ENCODE measurements at places on chromosomes 2 and 18. TPM values are rescaled to one million over a fixed set of nuclear protein-coding genes. Genes with fewer than 3 reads are reported as not detected.

WDPCP gene
- 14.1 TPM for total RNA-seq

FOXI3 gene
- 0.22 TPM for total RNA-seq

PKDCC gene
- 22.5 TPM for total RNA-seq

IKZF2 gene
- total RNA-seq: 6.7 TPM

EDAR gene
- total RNA-seq: 0.15 TPM

RAB27B gene
- 3.5 TPM for total RNA-seq

HOXD12 gene
- 0.33 TPM for total RNA-seq

TIA1 gene
- 179 TPM for total RNA-seq

GRP gene
- not detected for total RNA-seq

MOCOS gene
- 1.4 TPM for total RNA-seq

DNA sequence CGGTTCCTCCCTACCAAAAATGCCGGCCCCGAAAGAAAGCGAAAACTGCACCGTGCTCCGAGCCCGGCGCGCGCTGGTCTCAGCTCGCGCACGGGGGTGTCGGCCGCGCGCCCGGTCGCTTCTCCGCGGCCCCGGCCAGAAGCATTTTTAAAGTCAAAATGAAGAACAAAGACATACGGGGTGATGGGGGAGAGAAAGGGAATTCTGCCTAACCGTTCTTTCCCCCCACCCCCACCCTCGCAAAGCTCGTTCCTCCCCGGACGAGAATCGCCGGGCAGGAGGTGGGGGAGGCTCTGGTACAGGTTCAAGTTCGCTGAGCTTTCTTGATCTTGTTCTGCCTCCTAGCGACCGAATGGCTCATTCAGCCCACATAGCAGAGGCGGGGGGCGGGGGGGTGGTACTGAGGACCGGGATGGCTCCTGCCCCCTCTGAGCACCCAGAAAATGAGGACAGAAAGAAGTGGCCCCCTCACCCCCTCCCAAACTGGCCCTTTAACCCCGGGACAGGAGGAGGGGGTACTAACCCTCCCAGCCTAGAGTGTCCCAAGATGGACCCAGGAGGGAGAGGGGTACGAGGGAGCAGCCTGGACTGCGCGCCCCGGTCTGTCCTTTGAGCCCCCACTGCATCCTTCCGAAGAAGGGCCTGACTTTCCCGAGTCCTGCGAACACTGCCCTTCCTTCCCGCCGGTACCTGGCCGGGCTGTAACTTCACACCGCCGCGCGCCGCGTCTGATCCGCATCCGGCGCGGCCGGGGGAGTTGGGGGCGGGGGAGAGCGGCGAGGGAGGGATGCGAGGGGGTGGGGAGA lies 3.1 kb downstream of the BCL11A start:
- ATAC-seq: peak; percentile 58

DNA sequence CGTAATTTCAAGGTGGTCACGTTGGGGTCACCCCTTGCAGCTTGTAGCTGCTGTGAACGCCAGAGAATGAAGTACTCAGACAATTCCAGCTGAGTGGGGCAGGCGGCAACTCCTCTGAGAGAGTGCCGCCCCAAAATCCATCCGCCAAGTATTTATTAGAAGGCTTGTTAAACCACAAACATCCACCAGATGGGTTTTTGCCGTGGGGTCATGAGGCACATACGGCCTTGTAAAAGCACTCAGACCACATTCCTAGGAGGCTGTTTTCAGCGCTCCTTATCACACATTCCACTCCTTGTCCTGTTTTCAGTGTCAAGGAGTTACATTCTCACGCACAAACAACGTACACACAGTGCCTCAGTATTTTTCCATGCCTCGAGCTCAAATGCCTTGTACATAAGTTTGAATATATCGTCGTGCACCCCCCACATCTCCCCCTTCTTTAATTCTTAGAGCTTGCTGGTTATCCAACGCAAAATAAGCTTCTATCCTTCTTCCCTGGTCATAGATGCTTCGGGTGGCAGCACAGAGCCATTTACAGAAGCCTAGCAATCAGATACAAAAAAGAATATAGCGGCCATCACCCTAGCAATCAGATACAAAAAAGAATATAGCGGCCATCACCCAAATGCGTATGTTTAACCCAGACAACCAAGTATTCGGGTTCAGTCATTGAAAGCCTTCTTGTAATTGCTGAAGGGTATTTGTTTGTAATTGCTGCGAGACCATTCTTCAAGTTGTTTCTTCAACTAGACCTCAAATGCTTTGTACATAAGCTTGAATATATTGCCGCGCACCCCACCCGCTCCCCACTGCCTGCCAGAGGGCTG lies 7.3 kb downstream of the ALPP start:
- ATAC-seq: no peak

- no peak for ATAC-seq
These were observed 57.9 kb downstream of the DCDC2C start for GRCh38 chr2:3761272-3761671.

GRCh38 chr18:35580701-35581539 lies 620 bp upstream of the GALNT1 start:
- ATAC-seq: peak; percentile 78

DNA sequence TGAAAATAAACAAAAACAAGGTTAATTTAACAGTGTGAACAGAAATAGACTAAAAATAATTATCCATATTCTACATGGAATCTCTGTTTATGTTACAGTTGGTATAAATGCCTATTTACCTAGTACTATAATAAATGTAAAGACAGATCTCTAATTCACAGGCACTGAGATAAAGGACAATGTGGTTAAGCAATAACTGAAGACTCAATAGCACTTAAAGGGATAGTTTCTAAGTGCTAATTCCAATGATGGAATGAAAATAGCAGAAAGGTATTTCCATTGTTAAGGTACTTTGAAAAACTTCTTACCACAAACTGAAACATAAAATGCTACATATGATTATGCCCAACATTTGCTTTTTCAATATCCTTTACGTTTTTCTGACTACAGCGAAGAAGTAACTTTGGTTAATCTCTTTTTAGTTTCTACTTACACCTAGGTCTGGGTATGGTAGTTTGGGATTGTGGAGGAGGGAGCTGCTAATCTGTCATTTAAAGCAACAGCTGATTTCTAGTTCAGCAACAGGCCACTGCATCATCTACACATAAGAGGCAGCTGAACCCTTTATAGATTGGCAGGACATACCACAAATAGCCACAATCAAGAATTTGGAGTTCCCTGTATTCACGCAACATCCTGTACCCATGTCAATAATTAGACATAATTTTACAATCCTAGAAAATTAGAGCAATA lies 27.2 kb downstream of the MAP4K3 start:
- ATAC-seq: no peak

GRCh38 chr18:48095726-48096125 lies 165.3 kb upstream of the SMAD2 start:
- no peak for ATAC-seq

DNA sequence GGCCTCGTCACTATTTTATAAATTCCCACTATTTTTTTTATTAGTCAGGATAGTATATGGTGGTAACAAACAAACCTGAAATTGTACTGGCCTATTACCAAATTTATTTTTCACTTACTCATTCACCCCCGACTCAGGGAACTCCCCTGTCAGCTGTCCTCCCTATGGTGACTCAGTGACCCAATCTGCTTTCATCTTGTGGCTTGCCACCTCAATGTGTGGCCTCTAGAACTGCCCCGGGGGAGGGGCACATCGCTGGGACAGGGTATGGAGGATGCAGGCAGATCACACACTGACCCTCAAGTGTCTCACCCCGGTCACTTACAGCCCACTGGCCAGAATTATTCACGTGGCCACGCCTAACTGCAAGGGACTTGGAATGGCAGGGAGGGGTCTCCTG lies 71.6 kb downstream of the ACTR2 start:
- ATAC-seq: no peak

DNA sequence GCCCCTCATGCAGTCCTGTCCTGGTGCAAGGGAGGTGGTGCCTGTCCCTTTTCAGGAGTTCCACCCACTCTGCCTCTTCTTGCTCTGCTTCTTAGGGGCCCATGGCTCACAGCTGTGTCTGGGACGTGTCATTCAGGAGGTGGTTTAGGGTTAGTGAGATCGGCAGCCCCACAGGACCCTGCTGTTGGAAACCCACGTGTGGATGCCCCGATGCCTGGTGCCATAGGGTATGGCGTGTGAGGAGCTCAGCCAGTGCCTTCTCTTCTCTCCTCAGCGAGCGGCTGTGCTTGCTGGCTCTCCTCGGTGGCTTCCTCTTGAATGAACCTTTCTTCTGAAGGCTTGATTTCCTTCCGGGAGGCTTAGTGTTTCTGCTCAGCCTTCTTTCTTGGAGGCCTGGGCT lies 55.2 kb downstream of the LDLRAD4 start:
- ATAC-seq: no peak

GRCh38 chr2:235498946-235499812 lies 5.3 kb downstream of the AGAP1 start:
- ATAC-seq: no peak

DNA sequence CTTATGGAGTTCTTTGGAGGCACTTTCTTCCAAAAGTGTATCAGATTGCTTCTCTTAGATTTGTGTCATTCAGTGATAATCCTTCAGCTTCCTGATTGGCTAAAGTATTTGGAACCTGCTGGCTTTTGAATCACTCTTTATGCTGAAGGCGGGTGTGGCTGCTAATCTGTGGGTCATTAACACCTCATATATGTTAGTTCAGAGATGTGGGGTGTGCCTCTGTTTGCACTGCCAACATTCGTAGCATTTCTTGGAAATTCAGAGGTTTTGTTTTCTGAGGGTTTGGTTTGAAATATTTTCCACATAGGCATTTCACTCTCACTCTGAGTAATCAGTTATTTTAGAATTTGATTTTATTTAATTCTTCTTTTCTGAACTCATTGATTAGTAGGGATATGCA lies 1604.4 kb upstream of the ACVR2A start:
- ATAC-seq: peak; percentile 95

GRCh38 chr2:97851172-97851571 lies 137.8 kb downstream of the ZAP70 start:
- ATAC-seq: no peak

DNA sequence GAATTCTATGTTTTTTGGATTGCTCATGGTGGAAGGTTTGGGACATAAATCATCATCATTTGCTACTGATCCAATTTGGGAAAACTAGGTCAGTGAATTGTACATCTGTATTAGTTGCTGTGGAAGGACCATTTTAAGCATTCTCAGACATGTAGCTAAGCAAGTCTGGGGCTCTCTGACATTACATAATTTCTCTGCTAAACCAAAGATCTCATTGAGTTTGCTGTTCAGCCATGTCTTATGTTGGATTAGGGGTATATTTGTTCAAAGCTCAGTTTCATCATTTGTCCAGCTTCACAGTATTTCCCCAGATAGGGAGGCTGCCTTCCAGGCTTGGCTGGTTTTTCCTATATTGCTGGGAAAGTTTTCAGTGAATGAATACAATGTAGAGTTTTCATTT lies 399.7 kb downstream of the MTX2 start:
- peak; percentile 31 for ATAC-seq

GRCh38 chr2:60554074-60554645 lies 706 bp upstream of the BCL11A start:
- peak; percentile 22 for ATAC-seq

GRCh38 chr18:37598966-37599896 lies 33.6 kb upstream of the CELF4 start:
- no peak for ATAC-seq

- ATAC-seq: peak; percentile 70
These were observed 7.0 kb downstream of the FAM228A start for GRCh38 chr2:24181849-24182248.

DNA sequence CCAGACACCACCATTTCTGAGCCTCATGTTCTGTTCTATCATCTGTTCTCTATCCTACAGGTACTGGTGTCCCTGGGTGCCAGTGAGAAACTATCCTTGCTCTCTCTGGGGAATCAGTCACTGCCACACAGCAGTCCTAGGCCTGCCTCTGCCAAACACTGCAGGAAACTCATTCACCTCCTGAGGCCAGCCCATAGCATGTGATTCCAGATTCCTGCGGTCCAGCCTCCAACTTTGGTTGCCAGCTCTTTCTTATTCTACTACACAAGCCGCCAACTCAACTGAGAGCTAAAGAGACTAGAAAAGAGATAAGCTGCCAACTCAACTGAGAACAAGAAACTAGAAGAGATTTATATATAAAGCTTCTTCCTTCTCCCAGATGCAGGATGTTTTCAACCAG lies 8.8 kb upstream of the TTLL4 start:
- ATAC-seq: no peak

DNA sequence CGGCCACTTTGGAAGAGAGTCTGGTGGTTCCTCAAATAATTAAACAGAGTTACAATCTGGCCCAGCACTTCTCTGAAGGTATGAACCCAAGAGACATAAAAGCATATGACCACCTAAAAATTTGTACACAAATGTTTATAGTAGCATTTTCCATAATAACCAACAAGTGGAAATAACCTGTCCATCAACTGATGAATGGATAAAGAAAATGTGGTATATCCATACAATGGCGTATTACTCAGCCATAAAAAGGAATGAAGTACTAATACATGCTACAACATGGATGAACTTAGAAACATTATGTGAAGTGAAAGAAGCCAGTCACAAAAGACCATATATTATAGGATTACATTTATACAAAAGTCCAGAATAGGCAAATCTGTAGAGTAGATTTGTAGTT lies 76.0 kb upstream of the RGPD5 start:
- ATAC-seq: no peak

DNA sequence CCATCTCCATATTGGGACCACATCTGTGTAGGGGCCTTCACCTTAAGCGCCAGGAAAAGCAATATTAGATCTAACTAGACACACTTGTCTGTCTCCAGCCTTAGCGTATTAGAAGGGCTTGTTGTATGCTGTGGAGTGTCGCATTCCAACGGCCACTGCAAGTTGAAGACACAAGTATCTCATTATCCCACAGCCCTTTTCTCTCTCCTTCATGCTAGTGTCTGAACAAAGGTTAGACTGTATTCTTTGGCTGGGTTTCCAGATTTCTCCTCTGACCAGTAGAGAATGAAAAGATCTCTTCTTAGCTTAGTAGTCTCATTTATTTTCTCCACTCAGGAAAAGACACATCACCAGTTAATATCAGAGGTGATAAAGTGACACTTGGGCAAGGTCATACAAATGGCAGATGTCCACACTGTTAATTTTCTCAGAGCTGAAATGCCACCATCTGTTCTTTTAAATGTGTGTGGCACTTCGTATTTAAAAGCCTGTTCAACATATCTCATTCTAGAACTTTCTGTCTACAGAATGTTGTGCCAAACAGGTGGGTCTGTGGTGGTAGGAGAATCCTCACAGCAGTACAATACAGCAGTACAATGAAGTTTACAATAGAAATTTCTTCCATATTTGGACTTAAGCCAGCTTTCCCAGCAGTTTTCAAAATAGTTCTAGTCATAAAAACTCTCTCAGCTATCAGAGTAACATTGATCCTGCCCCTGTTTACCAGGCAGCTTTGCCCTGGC lies 94.0 kb upstream of the ITGA6 start:
- no peak for ATAC-seq

GRCh38 chr2:40265602-40266001 lies 186.3 kb downstream of the SLC8A1 start:
- peak; percentile 78 for ATAC-seq

DNA sequence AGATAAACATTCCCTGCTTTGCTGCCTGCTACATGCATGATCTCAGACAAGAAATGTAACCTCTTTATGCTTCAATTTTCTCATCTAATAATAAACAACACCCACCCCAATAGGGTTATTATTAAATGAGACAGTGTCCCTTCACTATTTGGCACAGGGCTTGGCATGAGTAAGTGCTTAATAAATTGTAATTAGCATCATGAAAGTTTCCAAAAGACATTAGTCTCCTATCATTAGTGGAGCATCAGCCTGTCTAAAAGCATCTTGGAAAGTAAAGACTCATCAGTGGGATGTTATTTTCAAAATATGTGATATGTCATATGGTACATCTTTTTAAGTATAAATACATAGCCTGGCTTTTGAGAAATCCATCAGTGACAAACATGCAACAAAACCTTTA lies 275.0 kb downstream of the ZEB2 start:
- ATAC-seq: no peak

Measured in motor neuron (in vitro differentiated cells).